ENCODE measurements at places on chromosomes 3 and 15.

DNA sequence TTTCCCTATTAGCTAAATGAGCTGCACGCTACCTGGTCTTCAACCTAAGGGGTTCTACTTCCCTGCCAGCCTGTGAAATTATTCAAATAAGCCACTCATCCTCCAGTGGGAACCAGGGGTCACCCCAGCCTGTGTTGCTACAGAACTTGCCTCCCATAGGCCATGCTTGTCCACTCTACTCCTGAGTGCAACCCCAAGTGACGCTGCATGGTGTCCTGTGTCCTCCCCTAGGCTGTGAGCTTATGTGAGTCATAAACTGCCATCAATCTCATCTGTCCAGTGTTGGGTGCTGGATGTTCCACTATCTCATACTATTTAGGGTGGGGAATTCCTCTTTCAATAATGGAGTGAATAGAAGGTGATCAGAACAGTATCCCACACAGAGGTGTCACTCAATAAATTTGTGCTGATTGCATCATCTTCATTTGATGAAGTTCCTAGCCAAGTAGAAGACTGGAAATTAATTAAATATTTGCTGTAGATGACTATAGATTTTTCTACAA, 49.8 kb upstream of the SSR3 start:
- no peak for DNase-seq

DNA sequence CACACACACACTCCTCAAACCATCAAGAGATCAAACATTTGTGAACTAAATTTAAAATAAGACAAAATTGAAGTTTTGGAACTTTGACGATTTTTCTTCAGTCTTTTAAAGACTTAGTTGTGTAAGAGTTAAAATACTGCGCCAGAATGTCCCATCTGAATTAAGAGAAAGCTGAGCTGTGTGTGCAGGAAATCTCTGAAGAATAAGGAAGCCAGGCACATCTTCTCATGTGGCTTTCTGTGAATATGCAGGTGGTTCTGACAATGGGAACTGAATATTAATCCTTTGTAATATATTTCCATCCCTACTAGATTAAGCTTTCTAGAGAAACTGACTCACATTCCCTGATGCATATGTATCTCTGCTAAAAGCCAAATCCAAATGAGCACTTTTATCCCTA, 60.1 kb upstream of the ICE2 start:
- no peak for DNase-seq

- DNase-seq, result no peak
Observed at GRCh38 chr15:85860394-85861161, 65.9 kb upstream of the KLHL25 start.

DNA sequence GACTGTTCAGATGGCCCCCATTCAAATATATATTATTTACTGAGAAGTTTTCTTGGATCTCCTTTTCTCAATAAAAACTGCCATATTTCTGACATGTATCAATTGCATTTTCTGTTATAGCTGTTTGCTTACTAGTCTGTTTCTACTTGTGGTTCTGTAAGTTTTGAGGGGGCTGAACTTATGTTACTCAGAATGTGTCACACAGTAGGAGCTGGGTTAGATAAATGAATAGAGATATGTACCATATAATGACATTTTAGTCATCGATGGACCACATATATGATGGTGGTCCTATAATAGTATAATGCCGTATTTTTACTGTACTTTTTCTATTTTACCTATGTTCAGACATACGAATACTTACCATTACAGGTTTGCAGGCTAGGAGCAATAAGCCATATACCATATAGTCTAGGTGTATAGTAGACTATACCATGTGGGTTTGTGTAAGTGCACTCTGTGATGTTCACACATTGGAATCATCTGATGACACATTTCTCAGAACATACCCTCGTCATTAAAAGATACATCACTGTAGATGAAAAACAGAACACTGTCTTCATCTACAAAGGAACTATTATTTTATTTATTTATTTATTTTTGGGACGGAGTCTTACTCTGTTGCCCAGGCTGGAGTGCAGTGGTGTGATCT, 22.3 kb downstream of the PPP4R2 start:
- no peak for DNase-seq

DNA sequence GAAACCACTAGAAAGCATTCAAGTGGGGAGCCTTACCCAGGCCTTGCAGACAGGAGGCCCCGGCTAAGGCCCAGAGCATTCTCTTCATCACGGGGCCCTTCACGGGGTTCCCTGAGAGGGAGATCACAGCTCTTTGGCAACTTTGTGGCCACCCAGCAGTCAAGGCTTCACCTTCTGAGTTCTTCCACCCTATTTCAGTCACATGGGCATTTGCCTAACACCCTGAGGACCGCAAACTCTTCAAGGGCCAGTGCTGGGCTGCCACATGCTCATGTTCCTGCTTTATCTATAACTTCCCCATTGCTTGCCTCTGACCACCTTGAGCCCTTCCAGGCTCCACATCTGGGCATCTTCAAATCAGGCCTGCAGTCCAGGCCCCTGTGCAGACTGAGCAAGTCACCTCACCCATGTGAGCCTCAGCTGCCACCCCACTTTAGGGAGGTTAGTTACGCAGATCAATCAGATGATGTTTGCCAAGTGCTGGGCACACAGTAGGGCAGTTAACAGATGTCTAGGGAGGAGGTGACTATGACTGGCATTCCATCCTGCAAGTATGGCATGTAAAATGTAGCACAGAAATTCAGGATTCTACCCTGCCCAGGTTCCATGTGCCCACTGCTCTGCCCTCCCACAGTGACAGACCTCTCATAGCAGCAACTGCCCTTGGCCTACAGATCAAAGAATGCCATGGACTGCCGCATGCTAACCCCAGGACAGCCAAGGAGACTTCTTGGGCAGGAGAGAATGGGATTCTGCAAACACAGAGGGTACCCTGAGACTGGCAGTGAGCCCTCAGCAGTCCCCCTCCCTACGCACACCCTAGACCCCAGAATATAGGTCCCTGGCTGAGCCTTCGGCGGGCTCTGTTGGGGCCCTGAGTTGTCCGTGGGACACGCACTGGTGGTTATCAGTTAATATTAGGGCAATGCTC, 37.6 kb upstream of the ZNF710 start:
- peak; percentile 93 for DNase-seq

DNA sequence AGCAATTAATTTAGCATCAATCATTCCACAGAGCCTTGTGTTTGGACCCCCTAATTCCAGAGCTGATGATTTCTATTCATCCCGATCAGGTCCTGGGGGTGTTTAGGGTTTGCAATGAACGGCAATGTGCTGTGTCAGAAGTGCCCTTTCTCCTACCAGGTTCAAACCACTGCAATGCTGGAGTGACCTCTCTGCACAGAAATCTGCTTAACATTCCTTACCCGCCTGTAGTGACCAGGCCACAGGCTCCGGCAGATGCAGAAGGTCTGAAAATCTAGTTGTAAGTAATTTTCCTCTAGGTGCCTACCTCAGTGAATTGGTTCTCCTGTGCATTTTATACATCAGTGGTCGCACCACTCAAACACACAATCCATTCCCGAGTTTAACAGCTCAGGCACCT, 725.3 kb upstream of the CFAP20DC start:
- DNase-seq, result no peak

GRCh38 chr3:42195879-42196330, 70.1 kb downstream of the CCK start:
- no peak for DNase-seq

DNA sequence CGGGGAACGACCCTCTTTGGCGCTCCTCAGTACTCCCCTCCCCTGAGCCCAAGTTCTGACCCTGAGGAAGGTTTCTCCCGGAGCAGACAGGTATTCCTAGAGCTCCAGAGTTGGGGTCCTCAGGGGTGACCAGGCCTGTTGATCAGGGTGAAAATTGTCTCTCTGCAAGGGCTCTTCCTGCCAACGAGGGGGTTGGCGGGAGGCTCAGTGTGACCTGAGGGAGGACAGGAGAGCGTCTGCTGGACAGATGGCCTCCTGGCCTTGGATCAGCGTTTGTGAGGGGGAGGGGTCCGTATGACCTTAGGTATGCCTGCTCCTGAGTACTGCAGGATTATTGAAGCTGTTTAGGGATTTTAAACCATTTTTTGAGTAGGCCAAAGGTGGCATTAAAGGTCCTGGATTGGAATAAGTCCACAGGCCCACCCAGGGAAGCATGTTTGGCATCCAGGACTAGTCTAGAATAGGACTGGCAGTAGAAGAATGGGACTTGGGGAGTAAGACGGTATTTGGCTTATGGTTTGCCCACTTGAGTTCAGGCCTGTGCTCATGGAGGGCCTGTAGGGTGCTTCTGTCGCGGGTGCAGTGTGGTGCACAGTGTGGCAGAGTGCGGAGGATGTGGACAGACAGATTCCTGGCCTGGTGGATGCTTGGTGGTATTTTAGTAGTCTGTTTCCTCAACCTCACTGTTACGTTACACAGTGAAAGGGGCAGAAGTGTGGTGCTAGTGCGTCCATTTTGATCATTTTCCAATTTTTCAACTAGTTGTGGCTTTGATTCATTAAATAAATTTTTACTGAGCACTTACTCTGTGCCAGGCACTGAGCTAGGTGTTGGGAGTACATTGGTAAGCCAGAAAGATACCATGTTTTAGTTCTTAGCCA, 959 bp downstream of the ZNF592 start:
- peak; percentile 46 for DNase-seq

DNA sequence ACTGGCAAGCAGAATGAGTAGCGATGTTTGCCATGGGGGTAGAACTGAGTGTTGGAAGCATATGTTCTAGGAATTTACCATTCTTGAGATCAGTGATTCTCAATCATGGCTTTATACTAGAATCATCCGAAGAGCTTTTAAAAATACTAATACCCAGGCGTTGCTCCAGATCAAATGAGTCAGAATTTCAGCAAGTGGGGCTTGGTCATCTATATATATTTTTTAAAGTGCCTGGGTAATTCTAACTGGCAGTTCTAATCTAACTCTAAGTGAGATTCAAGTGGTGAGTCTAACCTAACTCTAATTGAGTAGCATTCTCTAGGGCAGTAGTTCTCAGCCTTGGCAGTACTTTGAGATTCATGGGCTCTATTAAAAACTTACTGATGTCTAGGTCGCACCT, 20.8 kb downstream of the TM4SF1 start:
- no peak for DNase-seq

GRCh38 chr15:60573936-60574335, 95.0 kb upstream of the ICE2 start:
- DNase-seq, result no peak

DNA sequence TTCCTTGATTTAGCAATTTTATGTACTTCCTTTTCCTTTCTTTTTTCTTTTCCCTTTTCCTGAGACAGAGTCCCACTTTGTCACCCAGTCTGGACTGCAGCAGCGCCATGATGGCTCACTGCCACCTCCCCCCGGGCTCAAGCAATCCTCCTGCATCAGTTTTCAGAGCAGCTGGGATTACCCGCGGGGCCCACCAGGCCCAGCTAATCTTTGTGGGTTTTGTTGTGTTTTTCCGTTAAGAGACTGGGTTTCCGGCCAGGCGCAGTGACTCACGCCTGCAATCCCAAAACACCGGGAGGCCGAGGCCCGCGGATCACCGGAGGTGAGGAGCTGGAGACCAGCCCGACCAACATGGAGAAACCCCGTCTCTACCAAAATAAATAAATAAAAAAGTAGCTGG, 17.7 kb downstream of the GOLGA8S start:
- DNase-seq, result no peak

GRCh38 chr3:129608087-129608935, 1.8 kb upstream of the PLXND1 start:
- DNase-seq, result no peak

DNA sequence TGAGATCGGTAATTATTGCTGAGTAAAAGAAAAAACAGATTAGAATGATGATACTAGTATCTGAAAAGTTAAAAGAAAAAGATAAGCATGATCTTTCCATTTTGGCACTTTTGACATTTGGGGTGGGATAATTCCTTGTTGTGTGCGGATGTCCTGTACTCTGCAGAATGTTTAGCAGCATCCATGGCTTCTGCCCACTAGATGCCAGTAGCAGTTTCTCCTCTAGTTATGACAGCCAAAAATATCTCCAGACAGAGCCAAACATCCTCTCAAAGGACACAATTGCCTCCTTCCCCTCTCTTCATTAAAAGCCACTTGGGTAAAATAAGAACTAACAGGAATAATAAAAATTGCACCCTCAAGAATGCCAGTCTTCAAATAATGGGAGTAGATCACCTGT, 468.8 kb upstream of the GRM7 start:
- DNase-seq, result no peak

- no peak for DNase-seq
Observed at GRCh38 chr3:34300621-34301020, 502.2 kb downstream of the PDCD6IP start.

DNA sequence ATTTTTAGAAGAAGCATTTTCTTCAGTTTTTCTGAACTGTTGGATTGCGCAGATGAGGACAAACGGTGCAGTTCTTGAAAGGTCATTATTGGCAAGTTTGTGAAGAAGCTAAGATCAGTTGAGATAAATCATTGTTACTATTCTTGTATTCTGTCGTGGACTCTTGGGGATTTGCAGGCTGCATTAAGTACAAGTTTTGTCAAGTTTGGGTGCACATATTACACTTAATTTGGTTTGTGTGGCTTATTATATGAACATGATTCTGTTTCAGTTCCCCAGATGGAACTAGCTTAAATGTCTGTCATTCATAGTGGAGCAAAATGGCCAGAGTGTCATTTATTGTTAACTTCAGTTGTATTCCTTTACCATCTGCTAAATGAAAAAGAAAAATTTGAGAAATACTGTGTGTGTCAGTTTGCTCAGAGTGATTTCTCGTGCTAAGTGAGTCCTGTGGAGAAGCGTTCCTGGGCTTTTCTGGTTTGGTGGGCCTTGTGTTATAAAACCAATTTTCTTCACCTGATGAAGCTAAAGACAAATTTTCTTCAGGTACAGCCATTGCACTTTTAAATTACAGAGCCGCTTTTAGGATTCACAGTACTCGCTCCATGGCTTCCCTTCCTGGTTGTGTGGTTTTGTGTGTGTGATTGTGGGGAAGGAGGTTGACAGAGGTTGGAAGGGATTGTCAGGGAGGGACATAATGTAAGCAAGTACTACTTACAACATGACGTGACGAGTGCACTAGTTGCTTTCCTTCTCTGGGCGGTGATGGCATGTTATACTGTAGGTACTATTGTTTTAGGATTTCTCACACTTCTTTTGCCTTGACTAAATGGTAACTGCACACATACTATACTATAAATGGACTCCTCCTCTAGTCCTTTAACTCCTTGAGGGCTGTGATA, 1.7 kb downstream of the AKAP13 start:
- no peak for DNase-seq

DNA sequence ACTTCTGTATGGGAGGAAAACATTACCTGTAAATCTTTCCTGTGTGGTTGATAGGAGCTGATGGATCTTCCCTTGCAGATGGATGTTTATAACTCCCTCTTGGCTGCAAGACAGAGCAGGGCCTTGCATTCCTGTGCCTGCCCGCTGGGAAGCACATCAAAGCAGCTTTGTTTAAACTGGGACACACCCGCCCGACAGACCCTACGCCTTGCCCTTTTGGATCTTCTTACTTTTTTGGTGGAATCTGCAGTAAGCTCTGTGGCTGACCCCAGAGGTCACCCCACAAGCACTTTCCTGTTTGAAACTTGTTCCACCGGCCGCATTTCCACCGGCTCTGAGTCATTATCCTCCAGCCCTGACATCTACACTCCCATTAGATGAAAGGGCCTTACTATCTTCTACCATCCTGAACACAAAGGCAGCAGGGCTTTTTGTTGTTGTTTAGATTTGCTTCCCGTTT, 244.1 kb upstream of the STT3B start:
- no peak for DNase-seq

All from AML-193 (cell line).